ENCODE measurements at places on chromosomes 12 and 14.
A peak's percentile ranks its signal among the peaks of the same experiment; 100 is the strongest.

- DNase-seq, result peak; percentile 23
These were observed 17.3 kb downstream of the PPM1A start for GRCh38 chr14:60266021-60266937.

GRCh38 chr12:111405859-111406473 lies at the start of gene SH2B3:
Gene SH2B3 (plus strand): TSS chr12:111405923. CDS start chr12:111418146, 12,223 bp downstream.
- no peak for DNase-seq

DNA sequence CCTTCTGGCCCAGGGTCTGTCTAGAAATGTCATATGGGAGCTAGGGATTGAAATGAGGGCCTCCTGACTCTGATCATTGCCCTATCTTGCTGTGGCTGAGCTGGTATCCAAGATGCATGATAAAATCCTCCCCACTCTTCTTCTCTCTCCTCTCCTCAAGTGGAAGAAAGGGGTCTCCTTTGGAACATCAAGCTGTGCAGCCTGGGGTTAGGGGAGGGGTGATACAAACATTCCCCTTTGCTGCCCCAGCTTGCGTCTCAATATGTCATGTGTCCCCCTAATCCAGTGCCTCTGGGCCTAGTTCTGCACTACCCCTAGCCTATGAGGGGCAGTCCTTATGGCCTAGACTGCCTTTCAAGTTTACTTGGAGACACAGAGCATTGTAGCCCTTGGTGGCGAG lies 8.5 kb downstream of the RDH16 start:
- no peak for DNase-seq

DNA sequence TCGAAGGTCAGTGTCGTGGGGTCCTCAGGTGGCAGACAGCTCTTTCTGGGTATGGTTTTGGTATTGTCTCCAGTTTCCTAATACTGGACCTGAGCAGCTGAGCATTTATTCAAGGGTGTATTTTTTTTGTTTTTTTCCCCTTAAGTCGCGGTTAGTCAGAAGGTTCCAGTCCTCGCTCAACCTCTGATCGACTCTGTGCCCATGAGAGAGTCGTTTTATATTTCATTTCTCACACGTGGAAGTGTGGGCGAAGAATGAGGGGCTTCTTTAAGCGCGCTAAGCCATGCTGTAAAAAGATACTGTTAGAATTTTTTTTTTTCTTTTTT lies 499 bp downstream of the MIPOL1 start:
- DNase-seq, result no peak

DNA sequence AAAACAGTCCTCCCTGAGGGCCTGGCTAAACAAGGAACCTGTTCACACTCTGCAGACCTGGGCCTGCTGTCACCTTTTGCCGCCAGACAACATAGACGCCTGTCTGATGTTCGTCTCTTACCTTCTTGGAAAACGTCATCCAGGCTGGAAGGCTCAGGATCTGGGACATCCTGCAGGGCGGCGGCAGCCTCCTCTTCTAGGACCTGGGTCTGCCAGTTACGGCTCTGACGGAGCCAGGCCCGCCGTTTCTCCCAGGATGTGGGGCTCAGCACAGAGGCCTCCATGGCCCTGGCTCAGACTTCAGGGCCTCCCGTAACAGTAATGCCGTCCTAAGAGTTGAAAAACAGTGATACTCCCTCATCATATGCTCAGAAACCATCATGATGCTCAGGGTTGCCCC lies 10.3 kb downstream of the TESPA1 start:
- no peak for DNase-seq

GRCh38 chr14:82385048-82385447 lies 851.4 kb upstream of the SEL1L start:
- no peak for DNase-seq

- no peak for DNase-seq
These were observed at the start of gene PDE3A for GRCh38 chr12:20368114-20368650. Gene PDE3A (plus strand): TSS chr12:20368537. CDS start chr12:20369285, 748 bp downstream.

DNA sequence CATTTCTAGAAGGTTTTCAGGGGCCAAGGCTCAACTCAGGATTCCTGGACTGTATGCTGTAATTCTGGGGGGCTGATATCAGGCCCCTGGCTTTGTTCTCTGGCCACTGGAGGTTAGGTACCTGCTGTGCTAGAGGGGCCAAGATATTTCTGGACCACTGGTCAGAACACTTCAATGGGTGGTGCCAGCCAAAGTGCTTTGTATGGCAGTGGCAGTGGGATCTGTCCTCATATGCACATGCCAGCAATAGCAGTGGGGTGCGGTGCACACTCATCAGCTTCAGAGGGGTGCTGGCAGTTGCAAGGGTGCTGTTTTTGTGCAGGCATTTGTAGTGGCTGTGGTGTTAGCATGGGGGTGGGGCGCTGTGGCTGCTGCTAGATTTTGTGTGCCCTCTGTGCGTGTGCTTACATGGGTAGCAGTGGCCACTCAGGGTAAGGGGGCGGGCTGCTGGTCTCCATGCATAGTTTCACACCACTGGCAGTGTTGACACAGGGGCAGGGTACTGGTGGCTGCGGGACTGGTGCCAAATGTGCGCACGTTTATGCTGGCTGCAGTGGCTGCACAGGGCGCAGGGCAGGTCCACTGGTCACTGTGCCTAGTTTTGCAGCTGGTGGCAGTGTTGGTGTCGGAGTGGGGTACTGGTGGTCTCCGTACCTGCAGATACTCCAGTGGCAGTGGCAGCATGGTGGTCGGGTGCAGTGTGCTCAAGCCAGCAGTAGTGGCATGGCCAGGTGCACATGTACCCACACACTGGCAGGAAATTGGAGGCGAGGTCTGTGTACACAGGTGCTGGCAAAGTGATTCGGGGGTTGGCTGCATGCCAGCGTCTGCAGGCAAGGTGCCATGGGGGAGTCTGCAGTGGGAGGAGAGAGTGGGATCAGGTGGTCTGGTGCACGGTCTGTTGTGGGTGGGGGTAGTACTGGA lies 12.6 kb downstream of the NOPCHAP1 start:
- peak; percentile 93 for DNase-seq

- DNase-seq, result no peak
These were observed 17.0 kb downstream of the FGD6 start for GRCh38 chr12:95200128-95200894.

GRCh38 chr12:224330-224729 lies 10.4 kb upstream of the SLC6A12 start:
- no peak for DNase-seq

DNA sequence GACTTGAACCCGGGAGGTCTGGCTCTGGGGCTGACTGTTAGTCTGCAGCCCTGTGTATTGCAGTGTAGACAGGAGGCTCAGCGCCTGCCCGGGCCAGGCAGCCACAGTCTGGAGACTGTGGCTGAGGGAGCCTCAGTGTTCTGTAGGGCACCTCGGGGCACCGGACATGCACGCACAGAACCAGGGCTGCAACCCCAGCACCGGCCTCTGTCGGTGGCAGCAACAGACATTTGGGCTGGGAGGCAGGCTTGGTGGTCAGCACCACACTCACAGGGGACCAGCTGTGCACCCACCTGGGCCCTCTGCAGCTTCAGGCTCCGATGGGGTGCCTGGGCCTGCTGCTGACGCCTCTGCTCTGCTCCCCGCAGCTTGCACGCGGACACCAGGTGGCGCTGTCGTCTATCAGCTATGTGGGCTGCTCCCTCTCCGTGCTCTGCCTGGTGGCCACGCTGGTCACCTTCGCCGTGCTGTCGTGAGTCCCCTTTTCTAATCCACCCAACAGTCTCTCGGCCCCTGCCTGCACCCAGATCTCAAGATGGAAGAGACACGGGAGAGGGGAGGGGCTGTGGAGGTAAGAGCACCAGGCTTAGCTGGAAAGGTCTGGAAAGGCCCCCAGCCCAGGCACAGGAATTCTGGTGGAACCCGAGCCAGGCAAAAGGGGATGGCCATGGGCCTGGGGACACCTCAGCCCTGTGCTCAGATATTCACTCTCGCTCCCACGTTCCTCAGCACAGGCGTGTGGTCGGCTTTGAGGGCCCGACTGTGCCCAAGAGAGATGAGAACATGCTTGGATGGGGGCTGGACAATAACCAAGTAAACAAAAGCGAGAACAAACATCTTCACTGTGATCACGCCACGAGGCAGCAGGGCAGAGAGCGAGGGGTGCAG lies 151.0 kb downstream of the ADGRD1 start:
- peak; percentile 77 for DNase-seq

DNA sequence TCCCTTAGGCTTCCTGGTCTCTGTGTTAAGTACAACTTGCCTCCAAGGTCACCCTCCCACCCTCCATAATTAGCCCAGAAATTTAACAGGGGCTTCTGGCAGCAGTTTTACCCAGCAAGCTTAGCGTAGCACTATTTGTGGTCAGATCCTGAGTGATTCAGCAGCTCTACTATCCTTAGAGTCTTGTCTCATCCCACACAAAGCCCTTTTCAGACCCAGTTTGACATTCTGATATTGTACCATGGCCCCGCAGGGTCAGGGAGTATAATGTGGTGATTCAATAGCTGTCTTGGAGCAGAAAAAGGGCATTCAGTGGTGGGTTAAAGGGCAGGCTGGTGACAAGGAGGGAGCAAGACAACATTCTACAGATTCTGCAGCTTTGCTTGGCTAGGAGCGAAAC lies 153.8 kb upstream of the DDHD1 start:
- no peak for DNase-seq

DNA sequence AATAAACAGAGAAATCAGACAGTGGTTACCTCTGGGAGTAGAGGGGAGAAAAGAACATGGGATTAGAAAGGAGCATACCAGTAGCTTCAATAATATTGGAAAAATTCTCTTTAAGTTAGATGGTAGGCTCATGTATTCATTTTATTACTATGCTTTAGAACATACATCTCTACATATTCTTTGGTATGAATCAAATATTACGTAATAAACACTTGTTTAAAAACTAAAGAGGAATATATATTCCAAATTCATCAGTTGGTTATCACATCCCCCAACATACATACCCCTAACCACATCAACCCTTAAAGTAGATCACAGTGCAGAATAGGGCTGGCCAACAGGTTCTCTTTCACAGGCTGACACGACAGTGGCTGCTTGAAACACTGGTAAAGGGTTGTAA lies 5.6 kb downstream of the RPAP3 start:
- no peak for DNase-seq

- no peak for DNase-seq
These were observed 93.9 kb downstream of the TBC1D30 start for GRCh38 chr12:64918344-64918743.

DNA sequence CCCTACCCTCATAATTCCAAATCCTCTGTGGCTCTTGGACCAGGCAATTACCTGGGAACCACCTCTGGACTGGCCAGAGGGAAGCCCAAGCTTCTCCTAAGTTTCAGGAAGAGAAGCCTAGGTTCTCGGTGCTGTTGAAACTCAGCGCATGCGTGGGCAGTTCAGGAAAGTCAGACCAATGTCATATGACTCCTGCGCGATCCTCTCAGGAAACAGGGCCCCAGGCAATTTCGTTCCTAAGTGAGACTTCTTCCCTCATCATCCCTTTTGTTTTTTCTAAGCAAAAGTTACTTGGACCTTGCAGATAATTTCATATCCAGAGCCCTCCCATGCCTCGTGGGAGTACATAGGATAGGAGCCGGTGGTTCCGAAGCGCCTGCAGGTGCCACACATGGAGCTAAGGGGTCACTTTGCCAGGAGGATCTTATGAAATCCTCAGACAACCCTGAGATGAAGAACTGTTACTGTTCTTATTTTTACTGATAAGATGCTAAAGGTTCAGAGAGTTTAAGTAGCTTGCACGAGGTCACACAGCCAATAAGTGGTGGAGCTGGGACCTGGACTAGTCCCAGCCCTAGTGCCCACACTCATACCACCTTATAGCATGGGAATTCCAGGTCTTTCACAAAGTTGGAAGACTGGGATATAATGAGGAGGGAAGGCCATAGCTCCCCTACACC lies 168.2 kb downstream of the ZFP36L1 start:
- no peak for DNase-seq

GRCh38 chr14:56092763-56093162 lies 25.4 kb upstream of the PELI2 start:
- DNase-seq, result no peak

DNA sequence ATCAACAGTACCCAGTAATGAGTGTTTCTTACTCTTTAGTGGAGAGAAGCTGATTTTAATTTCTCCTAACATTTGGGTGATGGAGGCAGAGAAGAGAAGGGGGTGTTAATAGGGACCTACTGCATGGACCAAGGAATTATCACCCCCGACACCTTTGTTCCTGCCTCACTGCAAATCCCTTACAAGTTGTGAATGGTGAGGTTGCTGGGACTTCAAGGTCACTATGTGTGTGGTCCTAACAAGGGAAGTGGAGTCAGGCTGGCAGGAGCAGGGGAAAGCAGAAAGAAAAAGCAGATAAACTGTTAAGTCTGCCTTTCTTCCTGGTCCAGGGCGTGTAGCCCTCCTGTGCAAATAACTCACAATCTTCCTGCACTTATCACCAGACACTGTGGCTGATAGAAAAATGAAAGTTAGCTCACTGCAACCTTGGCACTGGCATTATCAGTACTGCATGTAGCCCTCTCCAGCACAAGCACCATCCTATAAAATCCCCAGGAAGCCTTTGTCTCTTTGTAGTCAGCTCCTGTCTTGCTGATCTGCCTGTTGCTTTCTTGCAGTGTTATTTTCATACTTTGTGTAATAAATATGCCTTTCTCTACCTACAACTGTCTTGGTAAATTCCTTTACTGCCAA lies 112.3 kb upstream of the DNM1L start:
- DNase-seq, result no peak

DNA sequence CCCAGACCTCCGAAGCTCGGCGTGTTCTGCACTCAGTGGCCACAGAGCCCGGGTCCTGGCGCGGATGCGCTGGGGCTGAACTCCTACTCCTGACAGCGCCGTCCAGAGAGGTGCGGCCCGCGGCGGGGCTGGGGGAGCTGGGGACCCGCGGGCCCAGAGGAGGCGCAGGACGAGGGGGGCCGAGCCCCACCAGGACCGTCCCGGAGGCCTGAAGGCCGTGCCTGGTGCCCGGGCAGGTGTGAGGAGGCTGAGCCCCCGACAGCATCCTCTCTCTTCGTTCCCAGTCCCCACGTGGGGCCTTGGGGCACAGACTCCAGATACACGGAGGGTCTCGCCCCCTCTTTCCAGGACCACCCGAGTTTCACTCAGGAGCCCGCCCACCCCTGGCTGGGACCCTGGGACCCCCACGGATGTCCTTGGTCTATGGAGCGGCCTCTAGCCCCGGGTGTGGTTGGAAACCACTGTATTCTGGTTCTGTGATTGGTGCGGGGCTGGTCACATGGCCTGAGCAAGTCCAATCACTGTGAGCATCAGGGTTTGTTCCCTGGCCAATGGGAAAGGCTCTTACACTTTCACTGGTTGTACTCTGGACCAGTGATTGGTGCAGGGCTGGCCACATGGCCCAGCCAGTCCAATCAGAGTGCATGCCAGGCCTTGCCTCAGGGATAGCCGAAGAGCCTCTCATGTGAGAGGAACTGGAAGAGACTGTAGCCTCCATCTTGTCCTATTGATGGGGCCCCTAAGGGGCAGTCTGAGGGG lies 217.6 kb upstream of the SFSWAP start:
- no peak for DNase-seq

GRCh38 chr14:73500360-73500759 lies 9.6 kb downstream of the RIOX1 start:
- peak; percentile 7 for DNase-seq

GRCh38 chr14:105216490-105217247 lies 31.7 kb upstream of the BTBD6 start:
- no peak for DNase-seq

- DNase-seq, result peak; percentile 55
These were observed 301.1 kb downstream of the DUSP6 start for GRCh38 chr12:89051065-89051677.

- DNase-seq, result no peak
These were observed 17.7 kb downstream of the ETV6 start for GRCh38 chr12:11667171-11667570.

GRCh38 chr12:46963977-46964971 lies 115.1 kb upstream of the PCED1B start:
- DNase-seq, result no peak

All from RPMI8226 (cell line).